Kidney (tissue), 22 donors: ENCODE measurements at places on chromosomes 3 and 15. TPM values are rescaled to one million over a fixed set of nuclear protein-coding genes. Genes with fewer than 3 reads are reported as not detected.

The CPLX3 gene
- not detected for total RNA-seq

The PLOD2 gene
- total RNA-seq, result 66.0 TPM

DNA sequence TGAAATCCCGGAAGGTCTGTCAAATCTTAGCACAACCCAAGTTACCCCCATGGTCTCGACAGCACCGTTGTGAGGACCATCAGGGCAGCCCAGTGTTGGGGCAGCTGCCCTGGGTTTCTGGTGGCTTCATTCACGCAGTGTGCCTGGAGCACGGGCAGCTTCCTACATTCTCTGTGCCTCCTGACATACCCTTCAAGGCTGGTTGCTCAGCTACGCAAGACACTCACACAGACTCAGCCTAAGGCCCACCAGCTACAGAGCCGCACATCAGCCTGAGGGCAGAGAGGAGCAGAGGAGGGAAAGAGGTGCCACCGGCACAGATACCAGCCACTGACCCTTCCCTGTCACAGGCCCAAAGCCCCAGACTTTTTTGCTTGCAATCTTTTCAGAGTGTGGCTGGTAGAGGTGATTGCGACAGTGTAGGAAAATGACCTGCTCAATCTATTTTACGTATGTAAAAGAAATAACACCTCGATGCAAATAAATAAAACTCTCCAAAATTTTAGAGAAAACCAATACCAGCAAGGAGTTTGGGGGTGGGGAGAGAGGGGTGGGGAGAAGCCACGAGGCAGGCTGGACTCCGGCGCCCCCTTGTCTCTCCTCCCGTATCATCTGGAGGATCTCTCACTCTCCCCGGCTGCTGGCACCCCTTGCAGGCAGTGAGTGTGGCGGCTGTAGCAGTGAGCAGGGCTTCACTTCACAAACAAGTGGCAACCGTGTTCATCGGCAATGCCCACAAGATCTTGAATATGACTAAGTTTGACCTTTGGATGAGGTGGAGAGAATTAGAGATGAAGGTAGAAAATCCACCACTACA lies 12.7 kb downstream of the CSPG5 start:
- no peak overlapping the region for H3K4me3 ChIP-seq
- no peaks in the 10 kb centered on the region for H3K36me3 ChIP-seq
- no peak overlapping the region for H3K27ac ChIP-seq
- no peaks in the 10 kb centered on the region for H3K4me1 ChIP-seq

DNA sequence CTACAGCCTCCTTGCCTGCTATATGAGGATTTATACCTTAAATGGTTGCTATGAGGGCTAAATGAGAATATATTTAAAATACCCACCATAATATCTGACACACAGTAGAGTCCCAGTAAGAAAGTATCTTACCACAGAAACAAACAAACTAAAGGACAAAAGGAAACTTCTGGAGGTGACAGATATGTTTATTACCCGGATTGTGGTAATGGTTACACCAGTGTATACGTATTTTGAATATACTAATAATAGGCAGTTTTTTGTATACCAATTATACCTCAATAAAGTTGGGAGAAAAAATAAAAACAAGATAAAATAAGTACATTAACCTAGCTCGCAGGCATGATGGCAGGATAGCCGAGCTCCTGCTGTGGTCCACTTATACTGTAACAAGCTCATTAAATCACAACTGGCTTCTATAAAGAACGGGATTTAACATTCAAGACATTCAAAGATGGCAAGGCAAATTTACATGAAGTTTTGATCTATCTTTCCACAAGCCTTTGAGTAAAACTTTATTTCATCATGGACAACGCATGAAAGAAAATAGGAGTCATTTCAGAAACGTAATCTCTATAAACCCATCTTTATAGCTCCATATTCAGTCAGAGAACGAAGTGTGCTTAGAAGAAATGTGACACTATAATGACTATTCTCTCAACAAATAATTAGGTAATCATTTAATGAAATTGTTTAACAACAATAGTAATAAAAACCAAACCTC lies 1.5 kb downstream of the RPN1 start:
- H3K4me1 ChIP-seq, result no peaks in the 10 kb centered on the region
- H3K4me3 ChIP-seq, result peak overlapping the region; percentile 75
- DNase-seq, result no peak
- no peaks in the 10 kb centered on the region for H3K27me3 ChIP-seq

The CFAP20DC gene
- total RNA-seq, result 3.2 TPM

DNA sequence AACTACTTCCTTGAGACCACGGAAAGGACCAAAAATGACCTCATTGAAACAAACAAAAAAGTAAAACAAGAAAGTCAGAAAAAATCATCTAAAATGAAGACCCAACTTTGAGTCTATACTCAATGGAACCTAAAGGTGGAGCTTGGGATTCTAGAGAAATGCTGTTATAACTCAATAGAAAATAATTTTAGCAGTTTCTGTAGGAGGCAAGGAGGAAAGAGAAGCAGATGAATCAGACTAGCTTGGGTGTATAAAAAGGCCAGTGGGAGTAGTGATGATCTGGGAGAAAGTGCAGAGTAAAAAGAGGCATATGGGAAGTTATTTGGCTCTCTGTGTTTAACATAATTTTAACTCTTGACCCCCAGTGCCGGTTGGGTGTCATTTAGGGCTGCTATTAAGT lies 94.4 kb downstream of the TMCO5A start:
- H3K4me3 ChIP-seq, result no peak overlapping the region
- H3K27ac ChIP-seq, result no peak overlapping the region
- no peaks in the 10 kb centered on the region for H3K27me3 ChIP-seq
- no peak for DNase-seq
- no peaks in the 10 kb centered on the region for H3K36me3 ChIP-seq
- H3K4me1 ChIP-seq, result no peaks in the 10 kb centered on the region

The AMOTL2 gene
- total RNA-seq, result 83.5 TPM

The FBXO40 gene
- not detected for total RNA-seq

The UQCRC1 gene
- total RNA-seq, result 207 TPM

- DNase-seq, result no peak
- H3K27ac ChIP-seq, result no peak overlapping the region
- no peaks in the 10 kb centered on the region for H3K4me1 ChIP-seq
- H3K4me3 ChIP-seq, result no peak overlapping the region
Measured at GRCh38 chr3:168080499-168081170, 15.1 kb downstream of the GOLIM4 start.

The PLA2G4D gene
- total RNA-seq, result not detected

DNA sequence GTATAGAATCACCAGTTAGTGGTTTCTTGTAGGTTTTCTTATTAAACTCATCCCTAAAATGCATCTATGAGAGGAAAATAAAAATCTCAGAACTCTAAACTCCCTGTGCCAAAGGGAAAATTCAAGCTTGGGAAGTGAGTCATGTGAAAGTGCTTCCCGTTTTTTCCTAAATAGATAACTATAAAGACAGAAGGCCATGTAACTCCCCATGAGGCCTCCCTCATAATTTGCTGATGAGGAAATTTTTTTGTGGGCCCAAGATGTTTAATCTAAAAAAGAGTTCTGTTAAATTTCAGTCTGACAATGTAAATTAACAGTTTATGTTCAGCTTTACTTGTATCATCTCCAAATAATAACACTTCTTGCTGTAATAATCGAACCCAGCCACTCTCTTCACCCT lies 1273.9 kb downstream of the OTOL1 start:
- no peaks in the 10 kb centered on the region for H3K4me1 ChIP-seq
- DNase-seq, result no peak
- no peak overlapping the region for H3K4me3 ChIP-seq
- H3K27me3 ChIP-seq, result no peaks in the 10 kb centered on the region
- no peak overlapping the region for H3K27ac ChIP-seq
- H3K36me3 ChIP-seq, result no peaks in the 10 kb centered on the region

DNA sequence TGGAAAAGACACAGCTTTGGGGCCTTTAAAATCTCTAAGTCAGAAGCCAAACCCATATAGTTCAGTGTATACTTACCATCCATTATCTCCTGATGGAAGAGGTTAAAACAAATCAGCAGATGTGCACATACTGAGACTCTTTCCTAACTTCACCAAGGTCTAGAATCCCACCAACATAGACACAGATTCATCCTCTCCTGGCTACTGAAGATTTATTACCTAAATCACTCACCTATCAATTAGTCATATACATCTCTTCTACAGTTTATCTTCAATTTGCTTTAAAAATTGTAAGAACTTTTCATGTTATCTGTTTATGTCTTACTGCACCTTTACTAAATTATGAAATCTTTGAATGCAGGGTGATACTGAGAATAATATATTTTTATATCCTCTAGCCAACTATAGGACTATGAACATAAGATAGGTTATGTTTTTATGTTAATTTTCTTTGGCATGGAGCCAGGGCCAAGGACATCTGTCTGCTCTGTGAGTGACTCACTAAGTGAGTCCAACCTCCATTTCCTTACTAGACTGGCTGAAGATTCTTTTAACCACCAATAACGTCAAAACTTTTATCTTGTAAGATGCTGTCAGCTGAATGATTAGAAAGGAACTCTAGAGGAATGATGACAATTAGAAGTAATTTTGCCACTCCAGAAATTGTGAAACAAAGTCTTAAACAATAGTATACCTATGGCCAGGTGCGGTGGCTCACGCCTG lies 397.6 kb downstream of the FOXP1 start:
- DNase-seq, result no peak
- H3K27ac ChIP-seq, result no peak overlapping the region
- H3K4me1 ChIP-seq, result no peaks in the 10 kb centered on the region
- no peak overlapping the region for H3K4me3 ChIP-seq

- DNase-seq, result peak; percentile 84
- H3K27me3 ChIP-seq, result no peaks in the 10 kb centered on the region
- H3K4me1 ChIP-seq, result no peaks in the 10 kb centered on the region
Measured at GRCh38 chr3:17841190-17841828, 98.9 kb upstream of the TBC1D5 start.

The RAB5A gene
- total RNA-seq, result 76.9 TPM

The FBN1 gene
- total RNA-seq, result 30.8 TPM

GRCh38 chr3:73475175-73475574 lies 149.6 kb downstream of the PDZRN3 start:
- H3K27me3 ChIP-seq, result no peaks in the 10 kb centered on the region
- H3K4me1 ChIP-seq, result peaks cover 2% of the 10 kb centered on the region
- H3K27ac ChIP-seq, result no peak overlapping the region
- DNase-seq, result no peak

DNA sequence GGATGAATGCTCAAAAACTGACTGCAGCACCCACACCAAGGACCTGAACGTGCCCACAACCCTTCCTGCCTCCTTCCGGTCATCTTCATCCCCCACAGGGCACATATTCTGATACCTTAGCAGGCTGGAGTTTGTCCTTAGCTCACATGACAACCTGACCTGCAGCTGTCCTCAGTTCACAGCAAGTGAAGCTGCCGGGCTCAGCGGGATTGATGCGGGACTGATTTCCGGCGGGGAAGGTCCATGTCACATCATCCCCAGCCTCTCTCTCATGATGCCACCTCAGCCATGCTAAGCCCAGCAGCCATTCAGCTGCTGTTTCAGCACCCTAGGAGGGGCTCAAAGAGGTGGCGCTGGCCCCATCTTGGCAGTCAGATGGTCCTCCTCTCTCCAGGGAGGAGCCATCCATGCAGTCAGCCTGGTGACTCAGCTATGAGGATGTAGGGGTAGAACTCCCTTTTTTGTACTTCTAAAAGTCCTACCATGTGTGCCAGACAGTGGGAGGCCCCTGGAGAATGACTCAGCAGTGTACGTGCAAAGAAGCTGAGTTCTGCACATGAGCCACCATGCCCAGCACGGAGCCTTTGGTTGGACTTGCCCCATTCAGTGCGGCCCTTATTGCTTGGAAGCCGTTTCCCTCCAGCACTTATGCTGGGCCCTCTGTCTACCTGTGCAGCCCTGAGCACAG lies 9.5 kb downstream of the CA12 start:
- H3K4me1 ChIP-seq, result peaks cover 3% of the 10 kb centered on the region
- no peak overlapping the region for H3K4me3 ChIP-seq
- H3K27me3 ChIP-seq, result no peaks in the 10 kb centered on the region
- no peak for DNase-seq
- no peaks in the 10 kb centered on the region for H3K36me3 ChIP-seq
- H3K27ac ChIP-seq, result peak overlapping the region; percentile 72

The IL5RA gene
- total RNA-seq, result 1.1 TPM

The ETFA gene
- total RNA-seq, result 90.1 TPM

- peak overlapping the region; percentile 29 for H3K27ac ChIP-seq
- no peak for DNase-seq
- H3K4me1 ChIP-seq, result no peaks in the 10 kb centered on the region
- H3K4me3 ChIP-seq, result no peak overlapping the region
- no peaks in the 10 kb centered on the region for H3K27me3 ChIP-seq
Measured at GRCh38 chr15:31373970-31374369, 47.3 kb downstream of the KLF13 start.

GRCh38 chr15:94526071-94526689 lies 294.8 kb downstream of the MCTP2 start:
- no peak overlapping the region for H3K27ac ChIP-seq
- no peaks in the 10 kb centered on the region for H3K27me3 ChIP-seq
- DNase-seq, result no peak
- H3K36me3 ChIP-seq, result no peaks in the 10 kb centered on the region
- H3K4me3 ChIP-seq, result no peak overlapping the region

The IMPG2 gene
- total RNA-seq, result 0.85 TPM

The SLC6A1 gene
- 2.1 TPM for total RNA-seq

DNA sequence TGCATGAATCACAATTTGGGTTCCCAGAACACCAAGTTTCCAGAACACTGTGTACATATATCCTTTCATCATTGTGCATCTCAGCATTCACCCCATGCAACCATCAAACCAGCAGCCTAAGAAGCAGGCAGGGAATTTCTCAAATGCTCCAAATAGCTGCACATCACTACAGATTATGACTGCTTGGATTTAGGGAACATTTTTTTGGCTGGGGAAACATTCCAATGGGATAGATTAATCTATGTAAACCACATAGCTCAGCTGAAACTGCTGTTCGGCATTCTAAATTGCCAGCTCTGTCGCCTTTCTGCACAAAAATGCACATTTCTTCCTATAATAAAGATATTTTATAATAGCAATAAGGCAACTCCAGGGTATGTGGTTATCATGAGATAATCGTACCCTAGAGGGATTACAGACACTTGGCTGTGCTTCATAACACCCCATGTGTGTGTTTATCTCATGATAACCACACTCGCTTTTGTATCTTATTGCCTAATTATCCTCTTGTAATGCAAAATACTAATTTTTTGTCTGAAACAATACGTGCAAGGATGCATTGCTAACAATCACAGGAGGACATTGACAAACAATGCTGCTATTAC lies 483.7 kb upstream of the DPH6 start:
- no peaks in the 10 kb centered on the region for H3K36me3 ChIP-seq
- no peak overlapping the region for H3K27ac ChIP-seq
- H3K4me1 ChIP-seq, result no peaks in the 10 kb centered on the region
